ENCODE measurements at places on chromosomes 12 and 14. TPM values are rescaled to one million over a fixed set of nuclear protein-coding genes. Genes with fewer than 3 reads are reported as not detected.

The DNAJC22 gene
- not detected for total RNA-seq

The CPM gene
- 1.6 TPM for total RNA-seq

The NR2C1 gene
- 35.8 TPM for total RNA-seq

The TRHDE gene
- not detected for total RNA-seq

The SLC35F4 gene
- total RNA-seq, result not detected

The KRT75 gene
- total RNA-seq, result not detected

The AQP2 gene
- total RNA-seq, result not detected

Measured in T-cell (primary cell).